Muscle of back (tissue), 13 donors: ENCODE measurements at places on chromosomes 12 and 14.

DNA sequence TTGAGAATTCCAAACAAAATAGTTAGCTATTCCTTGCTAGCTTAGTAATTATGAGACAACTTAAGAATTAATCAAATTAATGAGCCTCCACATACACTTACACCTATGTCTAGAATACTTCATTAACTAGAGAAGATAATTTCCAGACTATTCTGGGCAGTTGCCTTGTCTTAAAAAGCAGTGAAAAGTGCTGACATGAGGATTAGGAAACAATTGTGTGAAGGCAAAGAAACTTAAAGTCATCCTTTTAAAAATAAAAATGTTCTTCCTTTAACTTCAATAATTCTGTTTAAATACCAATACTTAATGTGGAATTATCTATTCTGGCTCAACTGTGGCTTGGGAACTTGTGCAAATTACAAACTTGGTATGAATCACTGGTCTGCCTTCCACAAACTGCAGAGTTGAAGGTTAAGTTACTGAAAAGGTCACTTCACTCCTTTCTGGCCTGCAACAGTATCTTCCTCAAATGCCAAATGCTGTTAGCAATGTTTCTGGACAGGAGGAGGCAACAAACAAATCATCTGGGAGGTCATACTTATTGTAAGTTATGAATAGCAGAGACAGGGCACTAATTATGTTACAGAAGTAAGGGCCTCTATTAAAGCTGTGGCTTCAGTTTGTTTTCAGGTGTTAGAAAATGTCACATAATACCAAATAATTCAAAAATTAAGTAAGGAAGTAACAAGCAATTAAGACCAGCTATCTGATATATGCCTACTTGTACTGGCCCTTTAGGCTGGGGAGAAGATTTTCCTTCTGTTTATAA, 19.2 kb downstream of the PPTC7 start:
- no peak for DNase-seq

DNA sequence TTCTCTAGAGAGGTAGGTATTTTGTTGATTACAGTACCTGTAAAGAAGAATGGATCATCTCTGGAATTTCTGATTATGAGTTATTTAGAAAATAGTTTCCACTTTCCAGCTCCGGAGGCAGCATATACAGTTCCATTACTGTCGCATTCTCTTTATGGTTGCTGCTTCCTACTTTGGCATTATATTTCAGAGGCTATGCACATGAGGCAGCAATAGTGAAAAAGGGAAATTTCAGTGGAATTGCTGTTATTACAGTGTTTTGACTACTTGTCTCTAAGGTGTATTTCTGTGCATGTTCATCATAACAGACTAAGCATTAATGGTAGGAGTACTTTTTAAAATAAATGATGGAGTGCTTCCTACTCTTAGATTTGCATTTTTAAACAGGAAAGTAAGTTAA, 10.2 kb downstream of the GNG2 start:
- DNase-seq = no peak

DNA sequence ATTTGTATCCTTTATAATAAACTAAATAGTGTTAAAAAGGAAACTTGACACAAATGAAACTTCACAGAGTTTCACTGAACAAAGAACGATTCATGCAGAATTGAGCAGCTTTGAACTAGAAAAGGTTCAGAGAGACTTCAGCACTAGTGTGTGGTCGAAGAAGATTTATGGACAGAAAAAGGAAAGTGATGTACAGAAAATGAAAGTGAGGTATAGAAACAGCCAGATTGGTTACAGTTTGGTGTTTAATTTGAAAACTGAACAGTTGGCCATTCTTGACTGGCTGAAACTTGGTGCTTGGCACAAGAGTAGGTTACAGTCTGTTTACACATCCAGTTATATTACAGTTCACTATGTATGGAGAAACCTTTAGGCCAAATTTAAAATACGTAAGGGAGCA, 207.1 kb downstream of the GALC start:
- no peak for DNase-seq

- no peak for DNase-seq
These were observed 176.0 kb downstream of the TMEM121 start for GRCh38 chr14:105702275-105702817.

DNA sequence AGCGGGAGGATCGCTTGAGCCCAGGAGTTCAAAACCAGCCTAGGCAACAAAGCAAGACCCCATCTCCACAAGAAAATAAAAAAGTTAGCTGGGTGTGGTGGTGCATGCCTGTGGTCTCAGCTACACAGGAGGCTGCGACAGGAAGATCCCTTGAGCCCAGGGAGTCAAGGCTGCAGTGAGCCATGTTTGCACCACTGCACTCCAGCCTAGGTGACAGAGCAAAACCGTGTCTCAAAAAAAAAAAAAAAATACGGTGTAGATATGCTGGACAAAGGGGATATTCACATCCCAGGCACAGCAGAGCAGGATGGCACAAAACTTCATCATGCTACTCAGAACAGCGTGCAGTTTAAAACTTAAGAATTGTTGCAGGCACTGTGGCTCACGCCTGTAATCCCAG, 24.8 kb upstream of the STRN3 start:
- no peak for DNase-seq

DNA sequence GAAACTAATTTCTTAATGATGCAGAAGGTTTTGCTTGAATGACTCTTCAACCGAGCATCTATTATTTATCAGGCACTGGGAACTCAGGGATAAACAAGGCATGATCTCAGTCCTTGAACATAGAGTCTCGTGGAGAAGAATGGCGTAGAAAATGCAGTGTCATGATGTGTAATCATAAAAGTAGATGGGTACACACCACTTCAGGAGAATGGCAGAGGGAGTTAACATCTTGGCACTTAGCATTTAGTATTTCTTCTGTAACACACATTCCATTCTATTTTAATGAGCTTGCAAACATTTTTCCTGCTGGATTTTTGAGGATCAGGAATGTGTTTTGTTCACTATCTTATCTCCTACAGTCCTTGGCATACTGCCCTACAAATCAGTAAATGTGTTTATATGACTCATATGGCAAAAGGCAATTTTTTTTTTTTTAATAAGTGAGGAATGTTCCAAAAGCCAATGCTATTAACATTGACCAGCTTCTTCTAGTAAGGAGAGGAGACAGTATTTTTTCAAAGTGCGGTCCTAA, 3.8 kb downstream of the TXNRD1 start:
- no peak for DNase-seq

DNA sequence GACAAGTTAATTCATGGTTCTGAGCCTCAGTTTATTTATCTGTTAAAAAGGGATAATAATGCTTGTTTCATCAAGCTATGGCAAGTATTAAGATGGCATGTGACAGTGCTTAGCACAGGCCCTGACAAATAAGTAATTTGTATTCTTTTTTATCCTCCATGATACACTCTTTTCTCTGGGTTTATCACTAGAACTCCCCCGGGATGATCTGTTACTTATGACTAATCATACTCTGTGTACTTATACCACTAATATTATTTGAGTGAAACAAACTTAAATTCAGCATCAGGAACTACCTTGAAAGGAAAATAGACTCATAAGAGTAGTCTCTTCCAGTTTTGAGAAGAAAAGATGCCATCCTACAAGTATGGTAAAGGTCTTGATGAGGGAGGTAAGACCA, 283.8 kb downstream of the PAWR start:
- DNase-seq = no peak

DNA sequence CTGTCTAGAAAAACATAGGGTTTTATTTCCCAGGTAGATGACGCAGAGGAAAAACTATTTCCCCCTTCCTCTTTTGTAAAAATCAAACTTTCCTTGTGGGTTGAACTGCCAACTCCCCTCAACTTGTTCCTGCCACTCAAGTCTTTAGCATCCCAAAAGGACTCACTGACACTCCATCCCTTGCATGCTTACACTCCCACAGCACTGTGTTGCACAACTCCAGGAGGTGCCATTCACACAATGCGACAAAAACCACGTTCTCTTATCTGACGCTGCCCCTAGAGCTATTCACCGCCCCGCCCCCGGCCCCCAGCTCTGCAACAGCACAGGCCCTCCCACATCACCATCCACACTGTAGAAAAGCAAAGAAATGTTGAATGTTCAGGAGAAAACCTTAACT, 16.9 kb upstream of the STON2 start:
- no peak for DNase-seq

DNA sequence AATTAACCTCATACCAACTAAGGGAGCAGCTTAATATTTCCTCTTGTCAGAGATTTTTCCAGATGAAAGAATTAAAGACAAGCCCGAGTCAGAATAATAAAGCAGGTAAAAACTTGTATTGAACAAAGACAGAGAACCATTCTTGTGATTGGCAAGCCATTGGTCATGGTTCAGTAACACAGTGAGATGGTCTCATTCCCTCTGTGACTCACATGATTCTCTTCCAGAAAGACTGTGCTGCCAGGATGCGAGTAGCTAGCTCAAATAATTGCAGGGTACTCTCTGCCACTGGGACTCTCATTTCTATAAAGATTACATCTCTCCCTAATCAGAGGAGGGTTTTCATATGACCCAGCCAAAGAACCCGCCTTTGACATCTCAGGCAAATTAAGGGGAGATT, 179.4 kb downstream of the PHLDA1 start:
- DNase-seq = no peak

DNA sequence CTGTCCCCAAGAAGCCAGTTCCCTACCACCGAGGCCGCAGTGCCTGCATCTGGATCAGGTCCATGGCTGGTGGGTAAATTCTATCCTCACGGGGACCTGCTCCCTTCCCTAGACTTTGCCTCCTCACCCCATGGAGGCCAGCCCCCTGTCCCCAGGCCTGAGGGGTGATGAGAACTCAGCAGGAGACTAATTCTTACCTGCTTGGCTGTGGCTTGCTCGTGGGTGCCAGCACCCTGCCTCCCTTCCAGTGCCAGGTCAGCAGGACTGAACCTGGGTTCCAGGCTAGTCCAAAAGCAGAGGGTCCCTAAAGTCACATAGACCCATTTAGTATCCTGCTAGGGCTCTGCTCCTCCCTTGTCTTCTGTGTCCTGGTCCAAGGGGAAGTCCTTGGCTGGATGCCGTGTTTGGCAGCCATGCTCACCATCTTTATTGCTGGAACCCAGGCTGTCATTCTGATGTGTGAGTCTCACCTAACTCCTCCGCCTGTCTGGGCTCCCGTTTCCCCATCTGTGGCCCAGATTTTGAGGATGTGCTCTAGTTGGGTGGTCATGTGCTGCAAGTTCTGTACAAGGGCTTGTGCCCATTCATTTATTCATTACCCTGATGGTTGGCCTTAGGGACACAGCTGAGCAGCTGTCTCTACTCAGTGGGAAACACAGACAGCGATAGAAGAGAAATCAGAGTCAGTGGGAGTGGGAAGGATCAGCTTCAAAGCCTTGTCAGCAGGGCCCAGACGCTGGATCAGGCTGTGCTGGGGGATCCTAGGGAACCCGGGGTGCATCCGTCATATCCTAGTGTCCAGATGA, 949 bp downstream of the PLBD2 start:
- DNase-seq = peak; percentile 56

- no peak for DNase-seq
These were observed 87.7 kb downstream of the TMEM30B start for GRCh38 chr14:61193476-61193875.

- peak; percentile 53 for DNase-seq
These were observed 108.8 kb upstream of the TSPAN8 start for GRCh38 chr12:71266606-71267005.

GRCh38 chr14:64653900-64654245, 50.4 kb upstream of the PLEKHG3 start:
- DNase-seq = no peak

DNA sequence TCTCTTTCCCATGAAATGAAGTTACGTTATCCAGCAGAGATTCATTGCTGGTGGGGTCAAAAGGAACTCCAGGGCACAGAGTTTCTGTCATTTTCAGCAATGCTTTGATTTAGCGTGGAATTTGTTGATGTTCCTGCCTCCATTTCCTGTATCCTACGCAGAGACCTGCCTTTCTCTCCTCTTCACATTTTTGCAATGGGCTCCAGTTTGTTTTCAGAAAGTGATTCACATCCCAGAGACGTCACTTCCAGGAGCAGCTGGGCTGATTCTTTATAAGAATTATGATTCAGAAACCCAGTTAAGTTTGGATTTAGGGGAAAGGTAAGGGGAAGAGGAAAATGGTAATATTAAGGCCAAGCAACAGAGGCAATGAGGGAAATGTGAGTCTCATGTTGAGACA, 11.6 kb downstream of the RNASE10 start:
- no peak for DNase-seq

DNA sequence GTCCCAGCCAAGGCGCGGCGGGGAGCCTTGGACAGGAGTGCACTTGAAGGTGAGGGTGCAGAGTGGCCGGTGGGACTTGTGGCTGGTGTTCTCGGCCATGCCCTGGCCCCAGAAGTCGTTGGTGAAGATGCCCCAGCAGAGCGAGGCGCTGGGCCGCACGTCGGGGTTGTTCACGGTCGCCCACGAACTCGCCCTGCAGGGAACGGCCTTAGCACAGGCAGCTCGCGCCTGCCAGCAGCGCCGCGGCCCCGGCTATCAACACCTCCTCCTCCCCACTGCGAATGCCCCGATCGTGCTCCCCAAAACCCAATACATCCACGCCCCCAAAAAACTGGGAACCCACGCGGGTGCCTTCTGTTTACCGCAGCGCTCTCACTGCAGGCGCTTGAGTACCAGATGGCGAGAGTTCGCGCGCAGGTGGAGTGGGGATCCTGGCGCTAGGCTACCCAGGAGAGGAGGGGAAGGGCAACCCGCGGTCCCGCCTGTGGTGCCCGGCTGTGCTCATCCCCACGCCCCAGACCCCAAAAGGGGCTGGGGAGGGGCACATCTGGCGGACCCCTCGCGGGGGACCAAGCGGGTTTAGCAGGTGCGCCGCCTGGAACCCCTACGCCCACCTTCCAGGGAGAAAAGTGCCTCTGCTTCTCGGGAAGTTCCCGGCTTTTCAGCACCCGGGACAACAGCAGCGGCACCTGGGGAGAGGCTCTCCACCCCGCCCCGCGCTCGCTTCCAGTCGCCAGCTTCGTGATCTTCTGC, 386.3 kb upstream of the TMTC1 start:
- DNase-seq = no peak

- DNase-seq = peak; percentile 77
These were observed 98.3 kb downstream of the LRRC74A start for GRCh38 chr14:76924371-76925096.

DNA sequence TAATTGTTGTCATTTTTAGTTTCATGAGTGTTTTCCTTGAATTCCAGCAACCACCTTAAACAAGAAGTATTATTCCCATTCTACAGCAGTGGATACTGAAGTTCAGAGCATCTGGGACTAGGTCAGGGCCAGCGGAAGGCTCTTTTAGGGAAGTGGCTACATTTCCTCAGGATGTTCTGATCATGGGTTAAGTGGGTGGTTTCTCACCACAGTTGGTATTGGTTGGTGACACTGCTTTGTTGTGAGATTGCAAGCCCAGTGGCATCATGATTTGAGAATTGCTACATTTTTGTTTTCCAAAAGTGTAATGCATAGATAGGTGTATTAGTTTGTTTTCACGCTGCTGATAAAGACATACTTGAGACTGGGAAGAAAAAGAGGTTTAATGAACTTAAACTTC, 47.1 kb downstream of the SYNE2 start:
- no peak for DNase-seq

DNA sequence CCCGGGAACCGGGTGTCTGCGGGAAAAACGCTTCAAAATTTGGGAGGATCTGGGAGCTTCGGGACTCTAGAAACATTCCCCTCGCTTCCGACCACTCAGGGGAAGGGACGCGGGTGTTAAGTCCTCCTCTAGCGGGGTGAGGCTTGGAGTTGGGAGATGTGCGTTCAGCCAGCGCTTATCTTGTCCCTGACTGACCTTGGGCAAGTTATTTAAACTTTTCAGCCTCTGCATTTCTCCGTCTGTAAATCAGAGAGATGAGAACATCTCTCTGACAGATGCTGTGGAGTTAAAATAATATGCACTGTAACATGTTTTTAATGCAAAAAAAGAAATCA, 76.9 kb upstream of the ANO4 start:
- no peak for DNase-seq
